Bronchial epithelial cell (primary cell): ENCODE measurements at places on chromosomes 11 and 22. TPM values are rescaled to one million over a fixed set of nuclear protein-coding genes. Genes with fewer than 3 reads are reported as not detected.

GLYAT gene
- not detected in 2 replicates for total RNA-seq

KRTAP5-7 gene
- total RNA-seq = 0.13 TPM in 1 of 2 replicates, not detected in the other

NEFH gene
- total RNA-seq = under 0.01 and 0.13 TPM in 2 replicates

THY1 gene
- total RNA-seq = 0.13 and 2.1 TPM in 2 replicates
